Pancreas (tissue), 10 donors: ENCODE measurements at places on chromosomes 7 and 10. TPM values are rescaled to one million over a fixed set of nuclear protein-coding genes. Genes with fewer than 3 reads are reported as not detected.

- DNase-seq: no peak
These were observed 228.3 kb upstream of the ZNF32 start for GRCh38 chr10:43876976-43877375.

The PPP1R9A gene
- total RNA-seq: 15.5 TPM

- DNase-seq: no peak
These were observed 634.2 kb upstream of the GALNT17 start for GRCh38 chr7:70497793-70498192.

The TFEC gene
- total RNA-seq: 4.1 TPM

DNA sequence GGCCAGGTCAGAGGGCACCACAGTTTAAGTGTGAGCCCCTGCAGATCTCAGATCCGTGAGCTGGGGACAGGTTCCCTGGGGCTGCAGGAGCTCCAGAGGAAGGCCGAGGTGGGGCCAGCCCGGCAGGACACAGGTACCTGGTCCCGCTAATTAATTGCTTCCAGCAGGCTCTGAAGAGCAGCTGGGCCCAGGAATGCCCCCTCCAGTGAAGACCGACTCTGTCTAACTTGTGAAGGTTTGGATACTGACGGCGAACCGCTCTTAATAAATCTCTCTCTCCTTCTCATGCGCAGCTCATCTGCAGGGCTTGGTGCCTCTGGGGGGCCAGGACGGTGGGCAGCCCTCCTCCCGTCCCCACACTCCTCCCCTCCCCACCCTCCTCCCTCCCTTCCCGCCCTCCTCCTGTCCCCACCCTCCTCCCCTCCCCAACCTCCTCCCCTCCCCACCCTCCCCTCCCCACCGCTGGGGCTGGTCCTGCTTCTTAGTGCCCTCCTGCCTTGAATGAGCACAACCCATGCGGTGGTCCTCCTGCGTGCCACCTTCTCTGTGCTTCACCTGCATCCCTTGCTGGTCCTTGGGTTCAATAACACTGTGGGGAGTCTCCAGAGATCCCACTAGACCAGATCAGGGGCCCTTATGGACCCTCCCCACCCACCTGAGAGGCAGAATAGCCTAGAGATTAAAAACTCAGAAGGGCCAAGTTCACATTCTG is 38.3 kb downstream of the PDGFA start:
- no peak for DNase-seq

The FAM180A gene
- total RNA-seq: 0.12 TPM

GRCh38 chr7:156650042-156650441 is 9.5 kb downstream of the RNF32 start:
- no peak for DNase-seq

The FAM237B gene
- total RNA-seq: not detected

DNA sequence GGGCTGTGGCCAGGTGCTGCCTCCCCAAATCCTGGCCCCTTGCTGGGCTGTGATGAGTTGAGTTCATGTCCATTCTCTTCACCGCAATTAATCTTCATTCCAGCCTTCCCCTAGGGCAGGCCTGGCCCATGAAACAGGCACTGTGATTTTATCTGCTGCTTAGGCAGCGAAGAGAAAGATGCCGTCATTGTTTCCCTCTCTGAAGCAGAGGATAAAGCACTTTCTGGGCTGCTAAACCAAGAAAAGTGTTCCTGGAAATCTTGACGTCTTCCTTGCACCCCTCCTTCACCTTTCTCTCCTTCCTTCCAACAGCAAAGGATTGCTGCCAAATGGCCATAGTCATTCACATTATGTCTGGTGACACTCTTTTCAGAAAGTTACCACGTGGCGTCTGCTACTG is 265.9 kb downstream of the ZEB1 start:
- DNase-seq: no peak

DNA sequence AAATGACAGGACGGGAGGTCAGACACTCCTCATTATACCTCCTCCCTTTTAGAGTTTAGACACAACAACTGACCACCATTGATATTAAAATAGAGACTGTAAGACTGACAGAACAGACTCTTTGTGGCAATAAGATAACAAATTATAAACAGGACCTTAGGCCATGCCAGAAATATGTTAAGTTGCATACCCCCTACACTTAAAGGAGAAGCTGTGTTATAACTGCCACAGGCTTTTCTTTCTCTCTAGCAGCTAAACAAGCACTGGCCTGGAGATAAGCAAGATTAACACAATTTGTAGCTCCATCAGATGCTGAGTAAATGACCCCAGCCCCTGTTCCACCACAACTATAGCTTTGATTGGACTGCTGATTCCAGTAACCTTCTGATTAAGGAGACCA is 10.5 kb upstream of the UNC5B start:
- no peak for DNase-seq

The TRPV6 gene
- 36.1 TPM for total RNA-seq

DNA sequence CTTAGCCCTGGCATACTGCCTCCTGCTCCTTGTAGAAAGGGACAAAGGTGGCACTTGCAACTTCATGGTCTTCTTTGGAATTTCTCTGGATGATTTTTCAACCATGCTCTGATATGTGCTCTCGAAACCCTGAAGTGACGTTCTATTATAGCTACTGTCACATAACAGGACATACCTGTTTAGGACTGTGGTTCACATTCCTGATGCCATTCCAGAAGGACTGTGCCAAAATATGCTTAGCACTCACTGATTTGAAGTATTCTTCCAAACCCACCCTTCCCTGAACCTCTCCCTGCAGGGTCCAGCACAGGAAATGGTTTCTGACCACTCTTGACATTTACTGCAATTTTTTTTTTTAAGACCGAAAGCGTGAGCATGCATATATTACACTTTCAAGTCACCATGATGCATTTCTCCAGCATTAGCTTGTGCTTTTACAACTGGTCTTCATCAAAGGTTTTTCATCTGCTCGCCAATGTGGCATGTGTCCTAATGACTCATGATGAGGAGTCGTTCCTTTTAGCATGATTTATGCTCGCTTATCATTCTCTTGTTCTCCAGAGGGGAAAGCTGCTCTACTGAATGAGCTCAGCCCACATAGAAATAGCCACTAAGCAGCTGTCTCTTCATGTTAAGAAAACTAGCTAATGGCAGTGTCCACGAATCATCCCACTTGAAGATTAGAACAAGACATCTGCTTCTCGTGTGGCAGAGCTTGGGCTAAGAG is 135.2 kb downstream of the ADAM12 start:
- no peak for DNase-seq

The TMEM196 gene
- total RNA-seq: 0.19 TPM

The UBTD1 gene
- total RNA-seq: 4.8 TPM

DNA sequence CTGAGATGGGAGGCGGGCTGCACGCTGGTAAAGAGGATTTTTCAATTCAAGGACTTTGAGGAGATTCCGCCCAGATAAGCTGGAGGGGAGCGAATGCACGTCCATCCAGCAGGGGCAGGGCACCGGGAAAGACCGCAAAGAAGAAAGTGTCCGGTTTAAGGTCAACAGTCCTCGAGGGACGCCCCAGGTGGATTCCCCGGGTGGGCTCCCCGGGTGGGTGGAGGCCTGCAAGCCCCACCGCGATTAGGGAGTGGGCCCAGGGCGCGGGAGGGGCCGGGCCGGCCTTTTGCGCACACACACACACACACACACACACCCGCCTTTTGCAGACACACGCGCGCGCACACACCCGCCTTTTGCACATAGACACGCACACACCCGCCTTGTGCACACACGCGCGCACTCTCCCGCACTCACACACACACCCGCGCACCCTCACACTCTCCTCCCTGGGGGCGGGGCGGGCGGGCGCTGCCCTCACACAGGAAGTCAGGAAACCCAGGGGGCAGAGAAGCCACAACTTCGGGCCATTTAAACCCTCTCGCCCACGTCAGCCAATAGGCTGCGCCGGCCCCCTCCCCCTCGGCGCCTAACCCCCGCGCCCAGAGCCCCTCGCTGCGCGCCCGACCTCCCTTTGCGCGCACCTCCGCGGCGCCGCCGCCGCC is 615 bp downstream of the ARHGAP12 start:
- DNase-seq: peak; percentile 74

The GIMAP4 gene
- total RNA-seq: 3.1 TPM

The GBF1 gene
- total RNA-seq: 21.1 TPM

The OR2A5 gene
- not detected for total RNA-seq

GRCh38 chr7:956031-956430 is 1.6 kb upstream of the ADAP1 start:
- DNase-seq: no peak

- no peak for DNase-seq
These were observed 84.4 kb upstream of the NANOS1 start for GRCh38 chr10:118944959-118945633.

The NODAL gene
- total RNA-seq: not detected

GRCh38 chr10:131905603-131906268 is 4.9 kb downstream of the PPP2R2D start:
- DNase-seq: no peak

DNA sequence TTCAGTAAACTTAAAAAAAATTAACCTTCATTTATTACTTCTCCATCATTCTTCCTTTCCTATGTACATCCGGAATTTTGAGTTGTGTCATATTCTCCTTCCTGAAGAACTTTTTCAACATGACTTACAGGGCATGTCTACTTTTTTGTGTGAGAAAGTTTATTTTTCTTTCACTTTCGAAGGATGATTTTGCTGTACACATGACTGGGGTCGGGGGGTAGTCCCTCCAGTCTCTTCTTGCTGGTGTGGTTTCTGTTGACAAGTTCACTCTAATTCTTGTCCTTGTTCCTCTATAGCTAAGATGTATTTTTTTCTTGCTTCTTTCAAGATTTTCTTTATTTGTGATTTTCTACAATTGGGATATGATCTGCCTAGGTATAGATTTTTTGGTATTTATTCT is 55.8 kb downstream of the INPP5A start:
- no peak for DNase-seq
